ENCODE measurements at places on chromosomes 5 and 9. TPM values are rescaled to one million over a fixed set of nuclear protein-coding genes. Genes with fewer than 3 reads are reported as not detected.

The PTGES gene
- 12.5 TPM for total RNA-seq

The GOLM1 gene
- total RNA-seq = 22.4 TPM

The SNAPC4 gene
- total RNA-seq = 4.7 TPM

The PCDHGA4 gene
- total RNA-seq = 1.0 TPM

The STK10 gene
- total RNA-seq = 12.0 TPM

The SLCO6A1 gene
- total RNA-seq = 0.52 TPM

The TXNDC8 gene
- not detected for total RNA-seq

The PCDHGA12 gene
- total RNA-seq = 3.1 TPM

The GARIN3 gene
- not detected for total RNA-seq

The TAS2R1 gene
- total RNA-seq = not detected

The CMBL gene
- total RNA-seq = 34.4 TPM

All from skeletal muscle tissue (tissue), 5 donors.